ENCODE measurements at places on chromosomes 2 and 18.
A peak's percentile ranks its signal among the peaks of the same experiment; 100 is the strongest.

- no peak for DNase-seq
These were observed 104.2 kb upstream of the SPRED2 start for GRCh38 chr2:65536596-65536995.

DNA sequence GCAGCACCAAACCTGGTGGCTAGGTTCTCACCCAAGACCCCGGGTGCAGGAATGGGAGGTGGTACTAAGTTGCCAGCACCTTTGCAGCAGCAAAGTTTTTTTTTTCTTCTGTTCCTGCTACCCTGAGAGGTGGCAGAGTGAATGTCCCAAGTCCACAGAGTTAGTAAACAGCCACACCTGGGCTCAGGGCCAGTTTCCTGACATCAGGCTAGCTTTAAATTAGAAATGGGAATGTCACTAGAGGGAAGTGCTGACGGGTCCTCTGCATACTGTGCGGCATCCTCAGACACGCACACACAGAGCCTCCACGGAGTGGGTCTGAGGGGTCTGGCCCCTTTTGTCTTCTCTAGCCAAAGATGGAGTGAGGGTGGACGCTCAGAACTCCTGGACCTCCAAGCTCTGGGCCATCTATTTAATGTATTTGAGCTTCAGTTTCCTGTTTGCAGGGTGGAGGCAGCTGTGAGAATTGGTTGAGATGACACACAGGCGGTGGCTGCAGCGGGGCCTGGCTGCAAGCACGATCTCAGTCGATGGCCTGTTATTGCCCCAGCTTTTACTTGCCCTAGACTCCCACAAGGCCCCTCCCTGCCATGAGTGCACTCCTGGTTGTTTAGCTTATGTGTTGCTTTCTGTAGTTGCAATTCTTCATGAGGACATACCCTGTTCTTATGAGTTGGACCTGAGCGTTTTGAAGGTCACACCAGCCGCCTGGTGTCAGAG is 751.4 kb upstream of the HS6ST1 start:
- no peak for DNase-seq

- DNase-seq, result no peak
These were observed 53.1 kb downstream of the CHRNA1 start for GRCh38 chr2:174711206-174711605.

DNA sequence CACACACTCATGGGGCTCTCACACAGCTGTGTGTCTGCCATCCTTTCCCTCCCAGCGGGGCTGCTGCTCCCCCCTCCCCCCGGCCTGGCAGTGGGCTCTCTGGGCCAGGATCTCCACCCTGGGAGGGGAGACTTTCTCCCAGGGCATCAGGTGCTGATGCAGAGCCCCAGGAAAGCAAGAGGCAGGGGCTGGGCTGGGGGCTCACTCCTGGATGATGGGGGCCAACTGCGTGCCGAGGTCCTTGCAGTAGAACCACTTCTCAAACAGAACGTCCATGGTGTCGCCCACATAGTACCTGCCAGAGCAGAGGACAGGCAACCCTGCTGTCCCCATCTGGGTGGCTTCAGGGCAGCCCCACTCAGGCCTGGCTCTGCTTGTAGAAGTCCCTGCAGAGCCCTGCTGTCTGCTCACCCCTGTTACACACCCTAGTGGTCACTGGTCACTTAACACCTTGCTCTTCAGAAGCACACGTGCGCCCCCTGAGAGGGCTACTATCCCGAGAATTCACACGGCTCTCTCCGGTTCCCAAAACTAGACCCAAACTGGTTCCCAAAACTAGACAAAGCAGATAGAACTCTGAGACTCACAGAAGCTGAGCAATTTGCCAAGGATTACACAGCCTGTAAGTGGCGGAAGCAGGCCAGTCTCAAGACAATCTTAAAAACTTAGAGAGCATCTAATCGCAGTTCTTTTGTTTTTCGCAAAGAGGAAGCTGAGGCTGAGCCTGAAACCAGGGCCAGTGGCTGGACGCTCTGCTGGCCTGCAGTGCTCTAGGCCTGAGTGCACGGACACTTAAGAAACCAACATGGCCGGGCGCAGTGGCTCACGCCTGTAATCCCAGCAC is 6.6 kb upstream of the OXER1 start:
- DNase-seq, result peak; percentile 80

GRCh38 chr2:156896294-156896693 is 361.2 kb upstream of the GALNT5 start:
- no peak for DNase-seq

GRCh38 chr2:1743396-1744150 is 742 bp downstream of the PXDN start:
- DNase-seq, result no peak

DNA sequence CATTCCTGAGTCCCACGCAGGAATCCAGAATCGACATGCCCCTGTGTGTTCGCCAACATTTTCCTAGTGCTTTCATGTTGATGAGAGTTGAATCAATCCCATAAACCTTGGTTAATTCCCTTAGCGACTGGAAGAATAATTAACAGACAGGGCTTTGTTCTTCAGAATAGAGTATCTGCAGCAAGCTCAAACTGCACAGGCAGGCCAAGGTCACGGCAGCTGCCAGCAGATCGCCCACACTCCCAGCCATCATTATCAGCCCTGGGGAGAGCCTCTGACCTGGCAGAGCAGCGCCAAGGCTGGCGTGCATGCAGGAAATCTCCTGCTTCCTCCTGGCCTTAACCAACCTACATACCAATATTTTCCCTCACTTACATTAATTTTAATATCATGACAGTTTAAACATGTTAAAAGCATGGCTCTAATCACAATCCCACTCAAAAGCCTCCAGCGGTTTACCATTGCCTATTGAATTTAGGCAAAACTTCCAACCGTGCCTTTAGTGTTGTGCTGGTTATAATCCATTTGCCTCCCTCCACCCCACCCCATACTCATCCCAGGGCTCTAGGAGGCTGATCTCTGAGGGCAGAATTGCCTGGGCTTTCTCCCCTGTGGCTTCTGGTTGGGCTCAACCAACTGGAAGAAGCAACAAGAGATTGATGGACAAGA is 46.8 kb upstream of the NCK2 start:
- no peak for DNase-seq

DNA sequence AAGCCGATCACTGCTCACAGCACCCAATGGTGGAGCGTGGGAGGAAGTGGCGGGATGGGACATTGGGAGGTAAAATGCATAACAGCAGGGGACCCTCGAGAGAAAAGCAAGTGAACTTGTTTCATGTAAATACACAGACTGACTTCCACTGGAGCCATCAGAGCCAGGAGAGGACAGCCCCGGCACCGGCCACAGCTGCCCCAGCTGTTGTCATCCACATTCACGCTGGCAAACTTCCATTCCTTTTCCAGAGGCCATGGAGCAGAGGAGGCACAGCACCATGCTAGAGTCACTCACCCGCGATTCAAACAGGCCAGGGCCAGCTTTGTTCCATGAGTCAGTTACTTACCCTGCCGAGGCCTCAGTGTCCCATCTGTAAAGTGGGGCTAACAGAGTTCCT is 610.9 kb upstream of the SALL3 start:
- DNase-seq, result no peak

- DNase-seq, result no peak
These were observed 11.6 kb upstream of the PTPN4 start for GRCh38 chr2:119748135-119748534.

DNA sequence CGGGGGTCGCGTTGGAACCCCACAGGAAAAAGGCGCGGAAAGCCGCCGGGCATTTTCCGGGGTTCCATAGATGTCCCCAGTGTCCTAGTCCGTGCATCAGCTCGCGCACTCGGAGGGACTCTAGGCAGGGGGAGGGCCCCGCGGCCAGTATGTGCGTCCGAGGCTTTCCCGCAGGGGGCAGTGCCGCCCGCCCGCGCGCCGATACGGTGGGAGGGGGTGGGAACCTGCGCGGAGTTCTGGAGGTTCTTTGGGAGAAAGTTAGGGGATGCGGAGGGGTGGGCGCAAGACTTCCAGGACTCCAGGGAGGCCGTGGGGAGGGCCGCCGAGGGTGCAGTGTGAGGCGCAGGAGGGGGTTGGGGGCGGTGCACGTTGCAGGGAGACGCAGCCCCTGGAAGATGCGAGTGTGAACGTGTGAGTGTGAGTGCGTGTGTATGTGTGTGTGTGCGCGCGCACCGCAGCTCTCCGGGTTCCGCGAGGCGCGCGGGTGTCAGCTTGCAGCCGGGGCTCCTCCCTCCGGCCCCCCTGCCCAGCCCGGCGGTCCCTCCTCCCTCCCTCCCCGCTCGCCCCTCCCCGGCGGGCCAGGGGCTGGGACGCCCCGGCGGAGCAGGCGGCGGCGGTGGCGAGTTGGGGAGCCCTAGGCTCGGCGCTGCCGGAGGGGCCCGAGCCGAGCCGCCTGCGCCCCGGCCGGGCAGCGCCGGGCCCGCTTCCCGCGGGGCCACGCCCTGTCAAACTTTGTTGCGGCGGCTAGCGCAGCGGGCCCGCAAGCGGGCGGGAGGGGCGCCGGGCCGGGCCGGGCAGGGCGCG is at the start of gene TCF7L1:
Gene TCF7L1 (plus strand): TSS at position 559 of the 804 bp plus-strand sequence. CDS start 293 bp downstream, outside the sequence.
- peak; percentile 24 for DNase-seq

DNA sequence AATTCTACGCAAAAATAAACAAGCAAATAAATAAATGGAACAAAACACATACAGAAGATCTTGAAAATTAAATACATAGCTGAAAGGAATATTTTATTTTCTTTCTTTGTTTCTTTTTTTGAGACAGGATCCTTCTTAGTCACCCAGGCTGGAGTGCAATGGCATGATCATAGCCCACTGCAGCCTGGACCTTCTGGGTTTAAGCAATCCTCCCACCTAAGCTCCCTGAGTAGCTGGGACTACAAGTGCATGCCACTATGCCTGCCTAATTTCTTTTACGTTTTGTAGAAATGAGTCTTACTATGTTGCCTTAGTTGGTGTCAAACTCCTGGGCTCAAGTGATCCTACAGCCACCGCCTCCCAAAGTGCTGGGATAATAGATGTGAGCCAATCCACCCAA is 44.6 kb upstream of the ACTR3 start:
- peak; percentile 42 for DNase-seq

DNA sequence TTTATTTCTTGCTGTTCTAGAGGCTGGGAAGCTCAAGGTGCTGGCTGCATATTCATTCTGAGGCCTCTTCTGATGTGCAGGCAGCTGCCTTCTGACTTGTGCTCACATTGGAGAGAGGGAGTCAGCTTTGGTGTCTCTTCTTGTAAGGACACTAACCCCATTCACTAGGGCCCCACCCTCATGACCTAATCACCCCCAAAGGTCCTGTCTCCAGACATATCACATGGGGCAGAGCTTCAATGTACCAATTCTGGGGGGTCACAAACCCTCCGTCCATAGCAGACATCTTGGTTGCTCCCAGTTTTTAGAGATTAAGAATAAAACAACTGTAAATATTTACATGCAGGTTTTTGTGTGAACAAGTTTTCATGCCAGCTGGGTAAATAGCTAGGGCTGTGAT is 109.1 kb downstream of the RTP5 start:
- DNase-seq, result no peak

DNA sequence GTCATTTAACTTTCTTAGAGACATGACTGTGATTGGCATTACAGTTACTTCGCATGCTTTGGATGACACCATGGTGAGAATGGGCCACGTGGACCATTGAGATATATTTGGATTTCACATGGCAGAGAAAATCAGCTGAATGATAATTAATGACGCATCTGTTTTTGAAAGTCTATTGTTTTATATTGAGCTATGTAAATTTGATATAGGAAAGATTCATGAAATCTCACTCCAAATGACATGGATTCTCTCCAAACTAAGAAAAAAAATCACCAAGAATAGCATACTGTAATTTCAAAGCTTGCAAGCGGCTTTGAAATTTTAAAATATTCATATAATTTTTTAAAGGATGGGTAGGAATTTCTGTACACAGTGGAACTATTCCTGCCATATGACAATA is 163.7 kb downstream of the SH3BP4 start:
- no peak for DNase-seq

Measured in inflammatory macrophage (primary cell).